ENCODE measurements at places on chromosomes 4 and X.

GRCh38 chr4:70743731-70744130 lies 22.0 kb downstream of the RUFY3 start:
- no peak for DNase-seq
- peaks cover 8% of the 10 kb centered on the region for H3K4me1 ChIP-seq

DNA sequence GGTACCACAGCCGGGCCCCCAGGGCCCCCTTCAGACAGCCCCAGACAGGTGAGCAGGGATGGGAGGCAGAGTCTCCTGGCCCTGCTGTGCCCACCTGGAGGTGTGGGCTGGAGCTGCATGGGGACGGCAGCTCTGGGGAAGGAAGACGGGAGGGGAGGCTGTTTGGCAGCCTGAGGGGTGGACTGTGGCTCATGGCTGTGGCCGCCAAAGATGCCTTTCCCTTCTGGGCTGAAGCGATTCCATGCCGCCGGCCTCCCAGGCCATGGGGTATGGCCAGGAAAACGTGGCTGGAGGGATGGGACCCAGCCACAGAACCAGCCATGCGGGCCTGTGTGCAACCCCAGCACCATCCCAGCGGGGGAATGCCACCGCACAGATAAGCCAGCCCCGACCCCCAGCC lies 65.7 kb downstream of the FAM53A start:
- no peaks in the 10 kb centered on the region for H3K4me1 ChIP-seq
- no peaks in the 10 kb centered on the region for H3K27me3 ChIP-seq
- DNase-seq, result no peak
- no peak overlapping the region for H3K4me3 ChIP-seq

- no peaks in the 10 kb centered on the region for H3K4me1 ChIP-seq
- no peaks in the 10 kb centered on the region for H3K27me3 ChIP-seq
- no peaks in the 10 kb centered on the region for H3K36me3 ChIP-seq
Observed at GRCh38 chrX:42079968-42080367, 156.6 kb upstream of the CASK start.

- no peak for DNase-seq
- H3K27me3 ChIP-seq, result no peaks in the 10 kb centered on the region
- H3K36me3 ChIP-seq, result no peaks in the 10 kb centered on the region
- no peak overlapping the region for H3K4me3 ChIP-seq
Observed at GRCh38 chr4:54041933-54042332, 22.5 kb downstream of the CHIC2 start.

DNA sequence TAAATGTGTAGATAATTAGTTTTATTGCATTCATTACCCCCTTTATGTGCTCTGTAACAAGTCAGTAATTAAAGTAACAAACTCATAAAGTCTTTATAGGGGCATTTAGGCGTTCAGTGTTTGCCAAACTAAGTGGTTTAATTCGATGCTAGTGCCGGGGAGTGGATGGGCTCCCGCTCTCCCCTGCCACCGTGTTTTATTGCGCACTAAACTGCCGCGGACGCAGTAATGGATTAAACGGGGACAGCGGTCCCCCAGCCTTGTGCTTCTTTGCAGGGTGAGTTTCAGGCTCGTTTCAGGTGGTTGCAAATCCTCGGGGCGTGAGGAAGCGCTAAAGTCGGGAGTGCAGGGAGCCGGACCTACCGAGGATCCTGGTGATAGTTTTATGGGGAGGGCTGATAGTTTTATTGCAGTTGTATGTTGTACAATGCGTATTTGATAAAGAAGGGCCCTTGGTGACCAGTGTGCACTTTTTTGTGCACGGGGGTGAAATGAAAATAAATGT lies 1.6 kb upstream of the PHOX2B start:
- H3K36me3 ChIP-seq, result no peaks in the 10 kb centered on the region
- DNase-seq, result no peak
- H3K4me3 ChIP-seq, result no peak overlapping the region
- H3K27me3 ChIP-seq, result peaks cover 97% of the 10 kb centered on the region
- no peaks in the 10 kb centered on the region for H3K4me1 ChIP-seq

GRCh38 chrX:54288968-54289367 lies 68.9 kb downstream of the WNK3 start:
- no peak overlapping the region for H3K27ac ChIP-seq
- no peak for DNase-seq
- peaks cover 5% of the 10 kb centered on the region for H3K27me3 ChIP-seq
- no peaks in the 10 kb centered on the region for H3K36me3 ChIP-seq
- H3K4me3 ChIP-seq, result no peak overlapping the region

DNA sequence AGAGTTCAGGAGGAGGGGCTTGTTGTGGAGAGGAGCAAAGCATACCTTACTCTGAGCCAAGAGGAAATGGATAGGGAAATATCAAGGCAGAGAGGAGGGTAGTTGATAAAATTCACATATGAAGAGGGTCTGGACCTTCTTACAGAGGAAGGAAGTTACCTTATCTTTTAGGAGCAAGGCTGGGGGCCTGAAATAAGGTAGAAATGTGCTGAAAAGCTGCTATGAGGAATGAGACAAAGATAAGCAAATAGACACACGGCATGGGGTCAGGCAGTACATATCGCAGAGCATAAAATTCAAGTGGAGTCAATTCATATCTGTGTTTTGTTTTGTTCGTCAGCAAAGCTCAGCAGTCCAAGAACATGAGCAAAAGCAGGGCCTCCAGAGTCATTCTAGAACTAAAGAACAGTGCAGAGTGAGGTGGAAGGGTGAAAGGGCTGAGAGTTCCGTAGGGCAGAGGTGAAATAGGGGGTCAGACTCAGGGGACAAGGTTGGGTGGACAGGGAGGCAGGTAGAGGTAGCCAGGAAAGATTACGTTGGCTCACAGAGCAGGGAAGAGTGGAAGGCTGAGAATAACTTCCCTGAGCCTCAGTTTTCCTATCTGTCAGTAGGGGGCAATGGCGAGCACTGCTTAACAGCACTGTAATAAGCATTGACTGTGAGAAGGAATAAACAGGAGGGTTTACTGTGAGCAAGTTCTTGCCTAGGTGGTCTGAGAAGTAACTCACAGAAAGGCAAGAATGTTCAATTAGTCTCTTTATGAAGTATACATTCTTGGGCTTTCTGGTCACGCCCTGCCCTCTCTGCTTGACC lies 9.2 kb downstream of the VSIG4 start:
- H3K27ac ChIP-seq, result no peak overlapping the region
- no peak overlapping the region for H3K4me3 ChIP-seq
- H3K27me3 ChIP-seq, result no peaks in the 10 kb centered on the region
- no peak for DNase-seq
- H3K4me1 ChIP-seq, result no peaks in the 10 kb centered on the region
- no peaks in the 10 kb centered on the region for H3K36me3 ChIP-seq

DNA sequence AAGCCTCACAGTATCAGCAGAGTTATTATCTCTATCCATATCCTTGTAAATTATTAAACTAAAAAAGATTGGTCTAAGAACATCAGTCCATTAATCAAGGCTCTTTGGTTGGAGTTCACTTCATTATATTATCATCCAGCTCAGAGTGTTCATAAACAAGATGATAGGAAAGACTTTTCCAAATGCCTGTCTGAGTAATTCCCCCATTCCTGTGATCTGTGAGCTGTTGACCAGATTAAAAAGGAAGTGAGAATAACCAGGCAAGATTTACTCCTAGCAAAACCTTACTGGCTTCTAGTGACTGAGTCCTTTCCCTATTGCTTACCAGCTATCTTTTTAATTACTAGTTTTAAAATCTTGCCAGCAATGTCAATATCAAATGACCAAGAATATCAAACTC lies 14.9 kb downstream of the PKD2 start:
- H3K27me3 ChIP-seq, result no peaks in the 10 kb centered on the region
- H3K27ac ChIP-seq, result no peak overlapping the region
- H3K4me3 ChIP-seq, result no peak overlapping the region
- no peaks in the 10 kb centered on the region for H3K4me1 ChIP-seq
- no peaks in the 10 kb centered on the region for H3K36me3 ChIP-seq
- no peak for DNase-seq

DNA sequence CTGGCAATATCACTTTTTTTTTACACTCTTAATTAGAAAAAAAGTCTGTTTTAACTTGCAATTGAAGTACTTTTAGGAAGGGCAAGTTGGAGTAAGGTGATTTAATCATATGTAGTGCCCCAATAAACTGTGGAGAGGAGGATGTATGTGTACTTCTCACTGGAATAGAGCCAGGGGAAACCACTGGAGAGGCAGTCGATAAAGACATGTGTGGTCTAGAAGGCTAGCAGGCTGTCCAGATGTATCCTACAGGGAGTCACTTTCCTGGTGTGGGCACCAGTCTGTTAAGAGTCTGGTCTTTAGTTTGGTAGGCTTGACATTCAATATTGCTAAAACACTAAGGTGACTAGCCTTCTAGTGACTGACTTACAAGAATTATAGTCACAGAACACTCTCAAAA lies 9.6 kb upstream of the SGMS2 start:
- H3K27ac ChIP-seq, result no peak overlapping the region
- no peak for DNase-seq
- no peak overlapping the region for H3K4me3 ChIP-seq
- H3K4me1 ChIP-seq, result no peaks in the 10 kb centered on the region

- DNase-seq, result no peak
- no peak overlapping the region for H3K4me3 ChIP-seq
- H3K4me1 ChIP-seq, result no peaks in the 10 kb centered on the region
- no peak overlapping the region for H3K27ac ChIP-seq
- H3K27me3 ChIP-seq, result no peaks in the 10 kb centered on the region
Observed at GRCh38 chr4:46839128-46839527, 69.9 kb downstream of the COX7B2 start.

DNA sequence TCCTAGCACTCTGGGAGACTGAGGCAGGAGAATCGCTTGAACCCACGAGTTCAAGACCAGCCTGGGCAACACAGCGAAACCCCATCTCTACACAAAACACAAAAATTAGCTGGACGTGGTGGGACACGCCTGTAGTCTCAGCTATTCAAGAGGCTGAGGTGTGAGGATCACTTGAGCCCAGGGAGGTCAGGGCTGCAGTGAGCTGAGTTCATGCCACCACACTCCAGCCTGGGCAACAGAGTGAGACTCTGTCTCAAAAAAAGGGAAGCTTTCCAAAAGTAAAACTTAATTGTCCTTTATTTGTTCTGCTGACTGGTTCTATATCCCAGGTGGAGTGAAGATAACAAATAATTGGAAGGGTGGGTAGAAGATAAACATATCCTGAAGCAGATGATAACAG lies 45.6 kb downstream of the ABCG2 start:
- H3K27me3 ChIP-seq, result no peaks in the 10 kb centered on the region
- H3K27ac ChIP-seq, result no peak overlapping the region
- no peaks in the 10 kb centered on the region for H3K4me1 ChIP-seq
- H3K36me3 ChIP-seq, result no peaks in the 10 kb centered on the region
- H3K4me3 ChIP-seq, result no peak overlapping the region

DNA sequence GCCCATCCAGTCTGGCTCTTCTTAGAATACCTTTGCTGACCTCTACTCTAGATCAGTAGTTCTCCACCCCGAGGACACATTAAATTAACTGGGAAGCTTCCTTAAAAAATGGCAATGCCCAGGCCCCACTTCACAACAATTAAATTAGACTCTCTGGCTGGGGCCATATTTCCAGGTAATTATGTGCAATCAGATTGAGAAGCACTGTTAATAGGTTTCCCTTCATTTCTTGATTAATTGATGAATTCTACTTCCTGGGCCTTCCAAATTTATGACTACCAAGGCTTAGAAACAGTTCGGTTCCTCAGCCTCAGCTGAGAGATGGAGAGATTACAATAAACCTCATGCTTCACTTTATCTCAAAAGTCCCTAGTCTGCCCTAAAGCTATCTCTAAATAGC lies 71.7 kb upstream of the LIMCH1 start:
- no peak overlapping the region for H3K27ac ChIP-seq
- no peaks in the 10 kb centered on the region for H3K36me3 ChIP-seq
- H3K4me3 ChIP-seq, result no peak overlapping the region
- no peak for DNase-seq
- H3K27me3 ChIP-seq, result no peaks in the 10 kb centered on the region
